HFF-Myc (cell line): ENCODE measurements at places on chromosomes 2 and 18.
A peak's percentile ranks its signal among the peaks of the same experiment; 100 is the strongest.

DNA sequence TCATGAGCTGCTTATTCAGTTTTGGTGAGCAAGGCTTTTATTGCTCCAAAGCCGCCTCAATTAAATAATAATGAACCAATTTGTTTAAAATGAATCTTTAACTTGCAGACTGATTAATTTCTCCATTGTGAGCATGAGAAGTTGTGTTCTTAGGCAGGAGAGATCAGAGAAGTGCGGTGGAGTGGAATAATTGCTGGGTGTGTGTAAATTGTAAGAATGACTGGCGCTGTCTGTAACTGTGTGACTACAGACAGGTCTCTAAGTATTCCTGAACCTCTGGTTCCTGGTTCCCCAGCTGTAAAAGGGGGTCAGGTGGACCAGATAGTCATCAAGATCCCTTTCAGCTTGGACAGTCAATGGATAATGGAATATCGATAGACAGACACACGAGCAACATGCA, 98.0 kb upstream of the EFEMP1 start:
- DNase-seq, result no peak

DNA sequence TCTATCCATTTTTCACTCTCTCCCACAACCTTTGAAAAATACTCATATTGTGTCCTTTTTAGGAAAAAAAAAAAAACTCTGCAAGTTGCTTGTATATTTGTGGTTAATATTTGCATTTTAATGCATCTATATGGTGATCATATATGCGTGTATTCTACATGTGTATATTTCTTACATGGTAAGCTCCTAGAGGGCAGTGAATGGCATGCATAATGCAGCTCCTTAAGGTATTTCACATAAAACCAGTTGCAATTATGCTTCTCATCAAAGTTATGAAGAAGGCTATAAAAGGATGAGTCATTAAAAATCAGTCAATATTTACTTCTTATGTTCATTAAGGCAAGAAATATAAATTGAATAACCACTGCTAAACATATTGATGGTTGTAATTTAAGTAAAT, 100.8 kb downstream of the LRP1B start:
- no peak for DNase-seq

DNA sequence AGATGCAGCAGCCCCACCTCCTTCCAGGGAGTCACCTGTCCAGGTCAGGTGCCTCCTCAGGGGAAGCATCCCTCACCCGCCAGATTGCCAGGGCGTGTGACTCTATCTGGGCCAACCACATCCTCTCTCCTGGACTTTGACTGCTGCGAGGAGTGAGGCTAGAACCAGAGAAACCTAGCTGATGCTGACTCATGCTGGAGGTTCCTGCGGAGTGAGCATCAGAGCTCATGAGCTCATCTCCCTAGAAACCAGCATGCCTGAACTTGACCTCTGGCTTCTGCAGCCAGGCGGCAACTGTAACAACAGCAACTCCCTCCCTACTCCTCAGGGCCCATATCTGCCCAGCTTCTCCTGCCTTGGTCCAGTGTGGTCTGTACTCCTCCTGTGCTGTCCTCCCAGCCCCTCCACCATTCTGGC, 28.3 kb upstream of the NT5DC4 start:
- peak; percentile 96 for DNase-seq

DNA sequence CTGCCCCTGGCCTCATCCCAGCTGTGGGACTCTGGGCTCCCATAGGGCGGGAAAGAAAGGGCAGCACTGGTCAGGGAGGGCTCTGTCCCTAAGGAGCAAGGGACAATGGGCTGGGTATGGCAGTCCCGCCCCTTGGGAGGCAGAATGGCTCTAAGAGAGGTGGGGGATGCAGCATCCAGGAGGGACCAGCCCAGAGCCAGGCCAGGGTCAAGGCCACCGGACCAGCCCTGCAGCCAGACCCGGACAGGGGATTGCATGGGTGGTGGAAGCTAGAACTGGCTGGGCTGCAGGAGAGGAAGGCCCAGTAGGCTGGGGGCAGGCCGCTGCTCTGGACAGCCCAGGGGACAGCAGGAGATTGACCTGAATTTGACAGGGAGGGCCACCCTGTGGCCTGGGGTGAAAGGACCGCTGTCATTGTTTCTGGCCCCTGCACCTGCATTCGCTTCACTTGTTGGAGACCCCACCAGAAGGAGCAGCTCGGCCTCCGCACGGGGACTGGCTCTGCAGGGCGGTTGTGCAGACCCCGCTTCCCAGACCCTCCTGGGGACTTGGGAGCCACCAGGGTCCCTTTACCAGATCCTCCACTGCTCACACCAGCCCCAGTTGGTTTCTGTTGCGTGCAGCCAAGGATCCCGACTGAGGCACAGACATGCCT, 14.6 kb downstream of the RAMP1 start:
- DNase-seq, result no peak

GRCh38 chr2:157329524-157329923, 3.9 kb upstream of the ERMN start:
- no peak for DNase-seq
